ENCODE measurements at places on chromosomes 7 and 10.

DNA sequence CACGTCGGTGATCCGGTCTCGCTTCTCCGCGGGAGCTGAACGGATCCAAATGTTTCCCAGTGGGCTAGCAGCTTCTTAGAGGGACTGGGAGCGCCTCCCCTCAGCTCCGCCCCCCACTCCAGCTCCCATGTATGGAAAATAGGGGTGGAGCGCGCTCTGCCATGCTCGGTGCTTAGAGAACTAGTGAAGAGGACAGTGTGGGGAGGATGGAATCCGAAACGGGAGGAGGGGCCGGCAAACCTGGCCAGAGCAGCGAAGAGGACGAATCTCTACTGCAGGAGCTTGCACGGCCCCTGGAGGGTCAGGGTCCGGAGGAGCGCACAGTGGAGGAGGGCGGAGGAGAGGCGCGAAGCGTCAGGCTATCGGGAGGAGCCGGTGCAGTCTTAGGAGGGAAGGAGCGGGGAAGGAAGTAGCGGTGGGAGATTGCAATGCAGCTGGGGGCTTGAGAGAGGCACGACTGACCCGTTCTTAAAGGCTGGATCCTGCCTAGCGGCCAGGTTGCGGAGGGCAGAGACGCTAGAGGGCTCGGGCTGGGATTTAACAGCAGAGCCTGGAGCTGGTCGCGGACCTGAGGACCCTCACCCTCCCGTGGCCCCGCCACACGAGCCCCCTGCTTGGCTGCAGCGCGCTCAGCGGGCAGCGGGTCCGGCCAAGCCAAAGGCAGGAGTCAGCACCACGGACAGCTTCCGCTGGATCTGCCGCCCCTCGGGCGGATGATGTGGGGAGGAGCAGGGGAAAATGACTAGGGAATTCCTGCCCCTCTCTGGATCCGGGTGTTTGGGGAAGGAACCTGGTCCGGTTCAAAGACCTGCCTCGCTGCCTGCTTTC is at the start of gene PRLHR:
TSS of gene PRLHR (minus strand) at position 51 of the 828 bp plus-strand sequence. CDS start 404 bp downstream, outside the sequence.
- DNase-seq = no peak

GRCh38 chr10:69957886-69958555 is 94.6 kb upstream of the MACROH2A2 start:
- no peak for DNase-seq

GRCh38 chr10:121070275-121071070 is 219.3 kb downstream of the WDR11 start:
- DNase-seq = no peak

DNA sequence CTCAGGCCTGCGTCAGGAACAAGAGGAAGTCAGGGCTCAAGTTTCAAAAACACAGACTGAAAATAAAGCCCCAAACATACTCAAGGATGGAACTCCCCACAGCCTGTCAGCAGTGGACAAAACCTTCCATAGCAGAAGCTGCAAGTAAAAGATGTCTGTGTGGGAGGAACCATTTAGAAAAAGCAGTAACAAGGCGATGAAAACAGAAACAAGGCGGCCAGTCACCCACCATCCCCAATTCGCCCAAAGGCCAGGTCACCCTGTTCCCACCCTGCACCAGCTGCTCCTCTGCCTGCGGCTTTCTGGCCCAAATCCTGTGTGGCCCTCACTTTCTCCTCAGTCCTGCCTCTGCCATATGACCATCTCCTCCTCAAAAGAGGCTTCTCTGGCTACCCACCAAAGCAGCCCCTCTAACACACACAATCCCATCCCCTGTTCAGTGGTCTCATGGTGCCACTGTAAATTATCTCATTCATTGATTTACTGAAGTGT is 27.8 kb downstream of the KCNMA1 start:
- no peak for DNase-seq

GRCh38 chr10:122112625-122113160 is 123.7 kb downstream of the TACC2 start:
- DNase-seq = no peak

DNA sequence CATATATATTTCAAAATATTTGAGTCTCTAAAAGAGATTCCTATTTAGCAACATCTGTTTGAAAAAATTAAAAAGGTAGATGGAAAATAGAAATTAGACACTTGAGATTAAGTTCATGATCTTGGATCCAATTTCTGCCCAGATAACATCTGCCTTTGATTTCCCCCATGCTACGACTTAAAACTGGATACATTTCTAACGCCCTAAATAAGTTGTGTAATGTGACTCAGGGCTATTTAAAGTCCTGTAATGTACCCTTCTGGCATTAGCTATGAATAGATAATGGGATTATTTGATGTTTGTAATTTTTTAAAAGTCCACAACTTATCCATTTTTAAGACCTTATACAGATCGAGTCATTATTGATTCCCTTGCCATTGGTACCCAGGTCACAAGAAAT is 23.4 kb downstream of the CFAP43 start:
- DNase-seq = no peak

DNA sequence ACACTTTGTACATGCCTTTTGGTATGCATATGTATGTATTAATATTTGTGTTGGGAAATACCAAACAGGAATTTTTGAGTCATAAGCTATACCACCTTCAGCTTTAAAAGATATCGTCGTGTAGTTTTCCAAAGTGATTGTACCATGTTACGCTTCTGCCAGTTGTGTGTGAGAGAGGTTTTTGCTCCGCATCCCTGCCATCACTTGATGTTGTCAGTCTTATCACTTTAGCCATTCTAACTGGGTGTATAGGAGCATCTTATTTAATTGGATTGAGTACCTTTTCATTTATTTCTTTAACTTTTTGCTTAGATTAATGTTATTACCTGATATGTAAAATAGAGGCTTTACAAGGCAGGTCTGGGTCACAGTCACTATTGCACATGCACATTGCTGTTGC is 3.4 kb downstream of the KLHL7 start:
- DNase-seq = no peak

GRCh38 chr7:155278921-155279320 is 18.8 kb upstream of the INSIG1 start:
- DNase-seq = no peak

DNA sequence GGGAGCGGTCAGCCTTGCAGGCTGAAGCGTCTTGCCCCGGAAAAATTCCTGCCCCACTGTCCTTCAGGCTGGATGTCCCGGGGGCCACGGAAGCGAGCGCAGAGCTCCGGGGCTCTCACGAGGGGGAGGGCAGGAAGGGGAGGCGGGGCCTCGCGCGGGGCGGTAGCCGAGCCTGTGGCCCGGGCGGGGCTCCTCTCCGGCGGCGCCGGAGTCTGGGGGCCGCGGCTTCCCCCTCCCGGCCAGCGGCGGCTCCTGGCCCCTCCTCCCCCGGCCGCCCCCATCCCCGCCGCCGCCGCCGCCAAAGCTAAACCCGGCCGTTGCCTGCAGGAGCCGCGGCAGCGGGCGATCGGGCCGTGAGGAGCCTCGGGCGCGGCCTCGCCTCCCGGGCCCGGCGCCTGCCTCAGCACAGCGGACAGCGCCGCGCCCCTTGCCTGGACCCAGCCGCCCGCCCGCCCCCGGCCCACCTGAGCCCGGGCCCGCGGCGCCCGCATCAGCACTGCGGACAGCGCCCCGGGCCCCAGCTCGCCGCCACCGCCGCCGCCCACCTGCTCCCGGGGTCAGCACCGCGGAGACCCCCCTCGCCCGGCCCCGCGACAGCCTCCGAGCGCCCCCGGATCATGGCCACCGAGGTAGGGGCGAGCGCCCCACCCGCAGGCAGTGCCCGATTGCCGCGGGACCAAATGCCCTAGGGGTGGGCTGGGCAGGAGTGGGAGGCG is at the start of gene GOLGA7B:
TSS of gene GOLGA7B (plus strand) at position 157 of the 716 bp plus-strand sequence. CDS start at position 618, 461 bp downstream.
- no peak for DNase-seq

DNA sequence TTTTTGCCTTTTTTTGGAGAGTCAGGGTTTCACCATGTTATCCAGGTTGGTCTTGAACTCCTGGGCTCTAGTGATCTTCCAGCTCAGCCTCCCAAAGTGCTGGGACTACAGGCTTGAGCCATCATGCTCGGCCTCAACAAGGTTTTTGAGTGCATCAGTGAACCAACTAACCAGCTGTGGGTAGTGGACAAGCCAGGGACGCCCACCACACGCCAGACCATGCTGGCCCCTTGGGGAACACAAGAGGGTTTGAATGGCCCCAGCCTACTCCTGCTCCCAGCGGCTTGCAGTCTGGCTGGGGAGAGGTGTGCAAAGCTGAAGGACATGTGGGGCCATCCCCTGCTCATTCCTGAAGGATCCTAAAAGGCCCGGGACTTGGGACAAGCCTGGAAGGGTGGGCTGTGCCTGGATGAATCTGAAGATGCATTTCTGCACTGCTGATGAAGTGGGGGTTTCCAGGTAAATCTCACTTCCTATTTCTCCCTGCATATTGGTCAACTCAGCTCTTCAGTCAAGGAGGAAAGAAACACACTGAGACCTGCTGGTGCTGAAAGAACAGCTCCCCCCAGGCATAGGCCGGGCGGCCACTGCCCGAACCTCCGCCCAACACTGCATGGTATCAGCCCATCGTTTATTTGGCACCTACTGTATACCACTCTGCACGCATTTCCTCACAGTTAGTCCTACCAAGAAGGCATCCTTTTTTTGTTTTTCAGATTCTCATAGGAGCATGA is 6.9 kb downstream of the MMD2 start:
- no peak for DNase-seq

- no peak for DNase-seq
Observed at GRCh38 chr7:115477193-115477651, 553.3 kb downstream of the TFEC start.

DNA sequence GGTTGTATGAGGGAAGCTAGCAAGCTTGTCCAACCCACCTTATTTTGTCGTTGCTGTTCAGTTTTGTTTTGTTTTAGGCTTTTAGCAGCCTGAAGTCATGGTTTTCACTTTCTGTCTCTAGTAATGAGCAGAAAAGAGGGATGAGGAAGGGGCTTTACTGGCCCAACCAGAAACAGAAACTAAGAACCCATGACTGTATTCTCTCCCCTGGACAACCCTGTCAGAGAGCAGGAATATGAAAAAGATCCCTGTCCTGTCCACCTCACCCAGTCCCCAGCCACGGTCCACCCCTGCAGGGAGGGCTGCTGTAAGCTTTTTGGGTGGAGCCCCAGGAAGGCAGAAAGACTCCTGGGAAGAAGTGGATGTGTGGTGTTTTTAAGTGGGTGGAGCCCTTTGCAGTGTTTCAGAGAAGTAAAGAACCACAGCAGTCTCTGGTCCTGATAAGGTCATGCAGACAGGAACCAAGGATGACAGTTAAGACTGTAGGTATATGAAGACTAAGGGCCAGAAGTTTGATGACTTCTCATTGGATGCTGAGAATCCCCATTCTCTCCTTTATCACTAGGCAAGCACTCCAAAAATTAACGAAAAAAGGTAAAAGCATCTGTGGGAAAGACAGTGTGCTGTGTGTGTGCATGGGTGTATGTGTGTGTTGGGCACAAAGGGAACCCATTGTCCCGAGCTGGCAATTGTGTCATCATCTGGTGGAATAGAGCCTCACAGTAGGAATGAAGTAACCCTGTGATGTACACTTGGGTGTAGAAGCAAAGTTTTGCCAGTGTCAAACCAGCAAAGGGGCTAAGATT is 13.8 kb downstream of the MRPL32 start:
- no peak for DNase-seq

DNA sequence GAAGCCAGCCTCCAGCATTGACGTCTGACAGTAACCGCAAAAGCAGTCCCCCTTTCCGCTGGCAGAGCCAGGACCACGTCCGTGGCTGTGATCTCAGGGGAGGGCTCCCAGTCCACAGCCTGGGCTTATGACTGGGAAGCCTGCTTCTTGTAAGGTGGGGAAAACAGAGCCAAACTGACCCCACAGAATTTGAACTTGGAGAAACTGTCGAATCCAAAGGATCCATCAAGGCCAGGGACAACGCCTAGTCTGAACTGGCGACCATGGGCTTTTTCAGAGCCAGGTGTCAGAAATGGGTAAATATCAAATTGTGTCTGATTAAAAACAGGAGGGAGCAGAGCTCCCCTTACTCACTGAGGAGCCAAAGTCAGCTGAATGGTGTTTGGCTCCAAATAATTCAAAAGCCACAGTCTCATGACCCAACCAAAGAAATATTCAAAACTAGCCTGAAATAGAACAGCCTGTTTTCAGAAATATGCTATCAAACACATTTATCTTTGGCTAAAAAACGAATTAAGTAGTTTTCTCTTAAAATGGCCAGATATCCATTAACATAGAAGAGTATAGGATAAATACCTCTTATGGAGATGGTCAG is 751.4 kb upstream of the GALNT17 start:
- DNase-seq = no peak

DNA sequence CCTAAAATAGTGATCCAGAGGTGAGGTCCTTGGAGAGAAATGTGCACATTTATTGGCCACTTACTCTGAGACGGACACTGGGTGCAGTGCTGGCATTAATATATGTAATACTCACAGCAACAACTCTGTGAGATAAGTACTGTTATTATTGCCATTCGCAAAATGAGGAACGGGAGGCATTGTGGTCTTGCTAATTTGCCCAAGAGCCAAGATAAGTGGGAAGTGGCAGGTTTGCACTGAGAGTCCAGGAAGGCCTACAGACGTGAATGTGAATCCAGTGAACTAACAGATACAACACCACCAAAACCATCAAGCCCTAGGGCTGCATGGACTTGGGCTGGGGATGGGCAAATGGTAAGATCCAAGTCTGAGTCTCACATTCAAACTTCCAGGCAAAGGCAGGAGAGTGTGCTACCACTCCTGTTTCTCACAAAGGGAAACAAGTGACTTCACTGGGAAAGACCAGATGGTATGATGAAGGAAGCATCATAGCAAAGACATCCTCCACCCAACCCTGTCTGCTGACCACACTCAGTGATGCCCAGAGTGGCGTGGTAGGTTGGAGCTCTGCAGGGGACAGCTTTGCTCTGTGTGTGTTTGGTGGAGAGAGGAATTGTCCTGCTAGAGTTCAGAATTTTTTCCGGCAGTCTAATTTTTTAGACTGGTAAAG is 19.2 kb downstream of the TMEM273 start:
- DNase-seq = no peak

- no peak for DNase-seq
Observed at GRCh38 chr7:90067171-90067570, 87.1 kb upstream of the STEAP1 start.

- DNase-seq = no peak
Observed at GRCh38 chr10:116765648-116766081, 23.3 kb upstream of the HSPA12A start.

DNA sequence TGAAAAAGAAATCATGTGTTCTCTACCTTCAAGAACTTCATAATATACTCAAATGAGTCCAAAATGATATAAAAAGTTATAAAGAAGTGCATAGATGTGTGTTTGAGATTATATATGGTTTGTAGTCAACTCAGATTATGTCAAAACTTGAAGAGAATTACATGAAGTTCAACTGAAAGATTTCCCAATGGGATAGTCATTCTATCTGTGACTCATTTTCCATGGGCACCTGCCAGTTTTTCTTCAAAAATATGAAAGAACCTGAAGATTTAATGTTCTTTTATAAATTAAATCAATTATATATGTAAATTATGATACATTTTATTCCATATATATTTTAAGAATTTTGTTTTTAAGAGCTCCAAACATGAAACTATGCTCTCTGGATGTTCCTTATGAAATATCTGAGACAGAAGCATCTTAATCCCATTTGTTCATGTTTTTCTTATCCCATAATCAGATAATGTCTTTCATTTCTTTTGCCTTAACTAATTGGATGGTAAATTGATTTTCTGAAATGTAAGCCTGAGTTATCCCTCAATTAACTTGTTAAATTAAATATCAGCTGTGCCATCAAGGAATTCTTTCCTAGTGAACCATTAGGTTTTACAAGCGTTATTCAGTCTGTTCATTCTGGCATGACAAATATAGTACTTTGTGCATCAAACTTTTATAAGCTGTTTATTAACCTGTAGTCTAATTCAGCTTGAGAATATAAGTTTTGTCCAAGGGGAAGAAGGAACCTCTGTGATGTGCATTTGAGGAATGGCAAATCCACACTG is 387.1 kb downstream of the IPMK start:
- no peak for DNase-seq
